Testis (tissue), 5 donors: ENCODE measurements at places on chromosomes 5 and 9. TPM values are rescaled to one million over a fixed set of nuclear protein-coding genes. Genes with fewer than 3 reads are reported as not detected.
A peak's percentile ranks its signal among the peaks of the same experiment; 100 is the strongest.

SMIM32 gene
- total RNA-seq: not detected

SEMA5A gene
- total RNA-seq: 5.4 TPM

GRCh38 chr9:34862043-34862442 is 96.0 kb upstream of the PHF24 start:
- no peaks in the 10 kb centered on the region for H3K4me1 ChIP-seq
- DNase-seq: no peak
- no peak overlapping the region for H3K4me3 ChIP-seq
- H3K36me3 ChIP-seq: no peaks in the 10 kb centered on the region
- H3K27ac ChIP-seq: no peak overlapping the region

BRD3 gene
- 64.5 TPM for total RNA-seq

DNA sequence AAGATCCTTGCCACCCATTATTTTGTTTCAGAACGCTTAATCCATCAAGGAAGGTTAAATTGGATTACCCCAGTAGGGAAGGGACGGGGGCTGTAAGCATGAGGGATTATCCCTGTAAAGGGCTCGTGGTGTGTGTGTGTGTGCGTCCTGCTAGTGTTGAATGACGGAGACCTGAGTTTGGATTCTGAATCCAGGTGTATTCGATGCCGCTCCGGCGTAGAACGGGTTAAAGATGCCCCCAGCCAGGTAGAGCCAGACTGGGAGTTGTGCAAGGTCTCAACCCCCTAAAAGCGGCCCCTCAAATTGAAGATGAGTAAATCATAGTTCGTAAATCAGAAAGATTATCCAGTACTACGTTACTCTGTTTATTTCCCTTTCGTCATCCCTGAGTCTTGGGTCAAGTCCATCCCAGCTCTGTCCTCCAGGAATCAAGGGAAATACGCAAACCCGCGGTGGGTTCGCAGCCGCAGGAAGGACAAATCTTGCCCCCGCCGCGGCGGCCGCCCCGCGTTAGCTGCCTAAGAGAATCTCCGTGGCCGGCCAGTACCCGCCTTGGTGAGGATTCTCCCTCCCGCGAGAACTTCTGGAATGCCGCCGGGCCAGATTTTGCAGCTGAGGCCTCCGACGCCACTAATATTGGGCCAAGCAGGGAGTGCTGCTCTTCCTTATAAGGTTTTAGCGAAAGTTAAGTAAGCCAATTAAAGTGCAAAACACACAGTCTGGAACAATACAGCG is 586 bp upstream of the MTAP start:
- no peaks in the 10 kb centered on the region for H3K36me3 ChIP-seq
- H3K4me3 ChIP-seq: peak overlapping the region; percentile 62
- H3K4me1 ChIP-seq: peaks cover 4% of the 10 kb centered on the region
- H3K27me3 ChIP-seq: no peaks in the 10 kb centered on the region
- peak; percentile 80 for DNase-seq

SLC46A2 gene
- 1.4 TPM for total RNA-seq
